ENCODE measurements at places on chromosomes 3 and 15.

DNA sequence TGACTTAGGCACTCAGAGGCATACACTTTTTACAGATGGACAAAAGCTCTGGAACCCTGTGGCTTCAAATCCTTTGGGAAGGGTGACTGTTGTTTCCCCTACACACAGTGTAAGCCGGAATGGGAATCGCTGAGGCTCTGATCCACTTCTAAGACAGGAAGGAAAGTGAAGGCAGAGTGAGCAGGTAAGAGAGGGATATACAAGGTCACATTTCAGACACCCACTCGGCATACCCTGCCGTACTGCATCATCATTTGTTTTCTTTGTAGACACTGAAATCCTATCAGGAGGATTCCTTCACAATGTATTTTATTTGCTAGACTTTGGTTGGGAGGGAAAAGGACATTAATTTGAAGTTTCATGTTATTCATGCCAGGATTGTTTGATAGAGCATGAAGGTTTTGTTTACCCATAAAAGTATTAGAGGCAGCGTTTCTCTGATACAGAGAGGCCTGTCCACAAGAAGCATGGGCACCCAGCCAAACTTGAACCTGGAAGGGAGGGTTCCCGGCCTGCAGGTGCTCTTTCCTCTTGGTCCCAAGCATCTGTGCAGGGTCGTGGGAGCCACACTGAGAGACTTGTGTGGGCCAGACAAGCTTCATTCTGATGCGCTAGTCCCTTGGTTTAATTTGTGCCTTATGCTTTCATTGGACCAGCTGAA lies 21.9 kb upstream of the POLR2M start:
- DNase-seq: no peak

DNA sequence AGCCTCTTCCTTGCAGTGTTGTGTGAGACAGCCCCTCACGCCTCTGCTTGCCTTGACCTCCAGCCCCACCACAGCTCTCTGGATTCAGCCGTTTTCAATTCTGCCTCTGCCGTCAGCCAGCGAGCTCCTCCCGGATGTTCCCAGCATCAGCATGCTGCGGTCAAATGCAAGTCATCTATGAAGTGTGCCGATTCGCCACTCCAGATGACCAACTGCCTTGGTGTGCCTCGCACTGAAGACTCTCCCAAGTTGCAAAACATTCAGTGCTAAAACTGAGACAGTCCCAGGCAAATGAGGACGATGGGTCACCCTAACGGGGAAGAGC lies 30.6 kb upstream of the RASA2 start:
- DNase-seq: no peak

DNA sequence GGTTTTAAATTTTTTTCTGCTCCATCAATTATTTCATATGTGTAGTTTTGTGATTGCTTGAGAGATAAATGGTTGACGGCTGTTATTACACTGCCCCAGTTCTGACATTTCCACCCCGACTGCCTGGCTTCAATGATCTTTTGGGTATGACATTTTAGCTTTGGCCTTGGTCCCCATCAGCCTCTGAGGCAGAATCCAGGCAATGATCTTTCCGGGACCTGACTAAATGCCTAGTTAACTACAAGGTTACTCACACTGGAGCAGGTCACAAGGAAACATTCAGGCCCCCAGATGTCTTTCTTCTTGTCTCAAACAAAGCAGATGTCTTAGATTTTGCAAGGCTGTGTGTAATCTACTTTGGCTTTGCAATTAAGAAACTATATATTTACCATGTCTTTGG lies 61.1 kb upstream of the TMCO5A start:
- DNase-seq: no peak

DNA sequence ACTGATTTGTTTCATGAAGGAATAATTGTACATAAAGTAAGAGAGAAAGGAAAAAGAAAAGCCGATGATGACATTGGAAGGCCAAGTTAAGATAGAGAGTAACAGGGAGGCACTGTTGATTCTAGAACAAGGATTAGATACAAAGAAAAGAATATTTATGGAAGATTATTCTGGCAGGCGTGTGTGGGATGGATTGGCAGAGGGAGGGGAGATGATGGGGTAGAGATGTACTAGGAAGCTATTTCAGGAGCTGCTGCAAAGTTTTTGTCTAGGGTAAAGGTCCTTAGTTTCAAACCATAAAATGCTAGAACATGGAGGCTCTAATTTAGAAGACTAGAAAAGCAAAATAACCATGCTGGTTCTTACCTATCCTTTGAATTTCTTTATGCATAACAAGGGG lies 280.0 kb upstream of the LRRN1 start:
- no peak for DNase-seq

DNA sequence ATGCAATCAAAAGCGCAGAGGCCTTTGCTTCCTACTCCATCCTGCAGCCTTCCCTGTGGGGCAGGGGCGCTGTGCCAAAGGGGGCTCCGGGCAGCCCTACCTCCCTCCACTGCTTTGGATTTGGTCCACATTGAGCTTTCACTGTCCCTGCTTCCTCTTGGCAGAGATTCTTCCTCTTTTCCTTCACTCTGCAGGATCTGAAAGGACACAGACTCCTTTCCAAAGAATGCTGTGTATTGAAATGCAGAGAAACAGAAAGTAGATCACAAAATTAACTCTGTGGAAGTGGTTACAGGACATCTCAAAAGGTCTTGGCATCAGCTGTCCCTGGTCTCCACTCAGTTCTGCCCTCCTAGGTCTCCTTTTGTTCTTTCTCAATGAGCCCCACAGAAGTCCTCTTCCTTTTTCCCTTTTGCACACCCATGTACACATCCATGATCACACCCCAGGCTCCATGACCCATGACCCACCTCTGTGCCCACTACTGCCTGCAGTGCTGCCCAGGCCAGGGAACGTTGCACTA lies 64.1 kb downstream of the CCR1 start:
- no peak for DNase-seq

GRCh38 chr3:131555456-131555855 lies 52.7 kb upstream of the MRPL3 start:
- no peak for DNase-seq

Measured in CD4-positive, CD25-positive, alpha-beta regulatory T cell (primary cell).